Cardiac fibroblast (primary cell): ENCODE measurements at places on chromosomes 1 and 21.

DNA sequence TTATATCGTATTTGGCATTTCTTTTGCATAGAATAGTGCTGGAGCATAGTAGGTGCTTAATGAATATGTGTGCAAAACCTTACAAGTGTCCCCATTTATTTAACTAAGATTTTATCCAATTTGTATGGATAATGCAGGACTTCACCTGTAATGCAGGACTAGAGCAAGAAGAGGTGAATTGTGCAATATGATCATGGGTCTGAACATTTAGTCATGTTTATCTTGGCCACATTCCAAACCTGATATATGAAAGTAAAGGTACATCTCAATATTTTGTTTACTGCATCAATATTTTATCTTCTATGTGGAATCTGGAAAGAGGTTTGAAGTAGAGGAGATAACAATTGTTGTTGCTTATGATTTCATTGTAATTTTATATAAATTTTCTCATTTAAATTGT, 1626.7 kb upstream of the B3GALT2 start:
- DNase-seq = no peak

DNA sequence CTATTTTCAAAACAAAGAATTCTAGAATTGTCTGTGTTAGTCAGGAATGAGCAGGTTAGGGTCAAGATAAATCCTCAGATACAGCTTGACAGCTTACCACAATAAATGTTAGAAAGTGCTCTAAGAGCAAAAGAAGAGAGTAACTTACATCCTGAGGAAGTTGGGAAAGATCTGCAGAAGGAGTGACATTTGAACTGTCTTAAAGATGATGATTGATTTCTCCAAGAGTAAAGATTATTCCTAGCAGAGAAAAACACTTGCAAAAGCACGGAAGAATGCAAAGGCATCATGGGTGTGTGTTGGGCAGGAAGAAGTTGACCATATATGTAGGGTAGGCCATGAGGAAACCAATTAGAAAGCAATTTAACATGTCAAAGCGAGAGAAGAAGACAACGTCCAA, 175.4 kb downstream of the LRRC7 start:
- no peak for DNase-seq

- DNase-seq = peak; percentile 75
Observed at GRCh38 chr1:209652873-209653401, 712 bp upstream of the LAMB3 start.

- DNase-seq = peak; percentile 36
Observed at GRCh38 chr21:45618846-45619485, 24.6 kb upstream of the PCBP3 start.

DNA sequence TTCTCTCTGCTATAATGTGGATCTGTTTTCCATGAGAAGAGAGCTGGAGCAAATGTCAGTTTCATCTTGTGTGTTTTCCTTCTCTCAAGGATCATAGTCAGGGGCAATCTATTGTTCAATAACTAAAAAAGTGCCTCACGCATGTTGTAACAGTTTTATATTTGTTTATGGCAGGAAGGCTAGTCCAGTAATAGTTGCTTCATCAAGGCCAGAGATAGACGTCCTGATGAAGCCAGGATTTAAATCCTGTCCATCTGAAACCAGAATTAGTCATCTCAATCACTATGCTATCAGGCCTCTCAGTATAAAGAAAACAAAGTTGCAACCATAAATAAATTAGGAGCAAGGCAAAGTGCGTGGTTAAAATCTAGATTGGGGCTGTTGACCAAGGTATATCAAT, 30.2 kb upstream of the DUSP10 start:
- DNase-seq = no peak

DNA sequence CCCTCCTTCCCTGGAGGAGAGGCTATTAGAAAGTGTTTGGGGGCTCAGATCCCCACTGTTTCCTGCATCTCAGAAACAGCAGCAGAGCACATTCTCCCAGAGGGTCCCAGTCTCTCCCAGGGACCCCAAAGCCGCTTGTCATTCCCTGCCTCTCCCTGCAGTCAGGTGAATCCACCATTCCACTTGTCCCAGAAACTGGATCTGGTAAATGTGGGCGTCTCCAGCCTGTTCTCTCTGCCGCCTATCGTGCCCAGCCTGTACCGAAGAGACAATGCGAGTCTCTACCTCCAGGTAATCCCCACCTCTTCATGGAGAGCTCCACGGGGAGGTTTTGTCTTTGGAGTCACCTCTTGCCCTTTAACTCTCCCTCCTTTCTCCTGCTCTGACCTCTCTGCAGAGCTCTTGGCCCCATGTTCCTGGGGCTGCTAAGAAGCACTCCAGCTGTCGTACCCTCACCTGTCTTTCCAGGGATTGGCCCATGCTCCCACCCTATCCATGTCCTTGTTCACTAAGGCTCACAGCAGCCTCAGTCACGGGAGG, 26.9 kb downstream of the INAVA start:
- no peak for DNase-seq

GRCh38 chr21:45985471-45986315, 4.1 kb downstream of the COL6A1 start:
- no peak for DNase-seq

- no peak for DNase-seq
Observed at GRCh38 chr1:210377731-210378333, 49.1 kb downstream of the HHAT start.

GRCh38 chr1:201982082-201982622, 296 bp upstream of the RNPEP start:
- no peak for DNase-seq

DNA sequence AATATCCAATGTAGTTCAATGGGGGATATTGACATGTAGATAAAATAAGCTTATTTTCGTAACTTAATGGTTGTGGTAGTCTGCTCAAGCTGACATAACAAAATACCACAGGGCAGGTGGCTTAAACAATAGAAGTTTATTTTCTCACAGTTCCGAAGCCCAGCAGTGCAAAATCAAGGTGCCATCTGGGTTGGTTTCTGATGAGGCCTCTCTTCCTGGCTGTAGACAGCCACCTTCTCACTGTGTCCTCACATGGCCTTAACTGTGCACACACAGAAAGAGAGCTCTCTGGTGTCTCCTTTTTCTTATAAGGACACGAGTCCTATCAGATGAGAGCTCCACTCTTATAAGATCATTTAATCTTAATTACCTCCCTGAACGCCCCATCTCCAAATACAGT, 64.8 kb upstream of the IPO9 start:
- DNase-seq = no peak

DNA sequence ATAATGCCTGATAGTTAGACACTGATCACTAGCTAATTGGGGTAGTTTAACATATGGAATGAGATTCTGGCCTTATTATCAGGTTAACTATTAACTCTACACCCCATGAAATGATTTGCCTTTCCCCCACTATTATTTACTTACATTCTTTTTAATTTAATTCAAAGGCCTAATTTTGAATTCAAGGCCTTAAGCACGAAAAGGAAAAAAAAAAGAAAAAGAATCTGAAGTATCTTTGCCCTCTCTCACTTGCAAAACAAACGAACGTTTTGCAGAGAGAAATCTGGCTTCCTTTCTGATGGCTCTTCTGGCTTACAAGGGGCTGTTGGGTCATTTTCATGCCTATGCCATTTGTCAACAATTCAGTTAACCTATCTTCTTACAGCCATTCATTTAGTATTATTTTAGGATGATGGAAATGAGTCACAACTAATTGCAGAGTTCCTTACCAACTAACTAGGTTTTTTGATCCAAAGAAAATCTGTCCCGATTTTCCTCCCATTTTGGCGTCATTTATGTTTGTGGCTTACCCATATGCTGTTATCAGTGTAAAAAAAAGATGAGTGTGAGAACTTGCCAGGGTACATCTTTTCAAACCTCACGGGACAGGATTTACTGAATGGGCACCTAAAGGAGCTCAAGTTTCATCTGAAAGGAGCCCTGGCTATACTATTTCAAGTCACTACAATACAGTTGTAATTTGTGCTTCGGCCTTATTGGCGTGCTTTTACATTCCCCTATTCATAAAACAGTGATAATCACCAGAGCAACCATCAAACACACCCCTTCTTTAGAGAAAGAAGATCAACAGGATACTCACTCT, 1.9 kb upstream of the ERRFI1 start:
- DNase-seq = peak; percentile 91

- DNase-seq = no peak
Observed at GRCh38 chr21:23607782-23608431, 1999.4 kb downstream of the MRPL39 start.

DNA sequence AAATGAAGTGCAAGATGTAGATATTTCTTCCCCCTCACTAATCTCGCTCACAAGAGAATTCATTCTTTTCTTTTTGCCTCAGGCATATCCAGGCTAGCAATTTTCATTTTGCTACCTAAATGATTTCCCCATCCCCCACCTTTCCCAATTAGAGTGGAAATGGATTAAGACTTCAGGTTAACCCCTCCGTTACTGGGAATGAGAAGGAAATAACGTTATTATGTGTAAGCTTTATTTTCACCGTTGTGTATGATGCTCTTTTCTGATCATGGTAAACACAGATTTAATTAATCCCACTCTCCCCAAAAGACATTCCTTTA, 143.9 kb downstream of the RUNX1 start:
- DNase-seq = no peak

DNA sequence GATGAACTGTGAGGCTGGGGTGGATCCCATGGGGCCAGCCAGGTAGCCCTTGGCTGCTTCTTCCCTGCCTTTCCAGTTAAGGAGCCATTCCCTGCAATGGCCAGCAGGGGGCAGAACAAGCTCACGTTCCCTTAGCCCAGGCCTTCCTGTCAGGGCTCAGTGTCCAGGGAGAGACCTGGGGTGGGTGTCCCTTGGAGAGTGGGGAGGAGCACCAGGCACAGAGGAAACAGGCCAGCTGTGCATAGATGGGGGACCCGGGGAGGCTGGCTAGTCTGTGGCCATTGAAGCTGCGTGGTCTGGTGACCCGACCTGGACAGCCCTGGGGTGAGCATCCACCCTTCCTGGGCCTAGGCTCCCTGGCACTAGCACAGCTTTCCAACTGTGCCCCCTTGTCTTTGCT, 13.2 kb upstream of the EPS8L3 start:
- peak; percentile 88 for DNase-seq

GRCh38 chr21:41767606-41768436, 969 bp upstream of the RIPK4 start:
- DNase-seq = peak; percentile 21

- no peak for DNase-seq
Observed at GRCh38 chr21:45384656-45385548, 20.1 kb upstream of the COL18A1 start.

GRCh38 chr1:206842854-206843253, 22.6 kb upstream of the IL20 start:
- DNase-seq = peak; percentile 18

DNA sequence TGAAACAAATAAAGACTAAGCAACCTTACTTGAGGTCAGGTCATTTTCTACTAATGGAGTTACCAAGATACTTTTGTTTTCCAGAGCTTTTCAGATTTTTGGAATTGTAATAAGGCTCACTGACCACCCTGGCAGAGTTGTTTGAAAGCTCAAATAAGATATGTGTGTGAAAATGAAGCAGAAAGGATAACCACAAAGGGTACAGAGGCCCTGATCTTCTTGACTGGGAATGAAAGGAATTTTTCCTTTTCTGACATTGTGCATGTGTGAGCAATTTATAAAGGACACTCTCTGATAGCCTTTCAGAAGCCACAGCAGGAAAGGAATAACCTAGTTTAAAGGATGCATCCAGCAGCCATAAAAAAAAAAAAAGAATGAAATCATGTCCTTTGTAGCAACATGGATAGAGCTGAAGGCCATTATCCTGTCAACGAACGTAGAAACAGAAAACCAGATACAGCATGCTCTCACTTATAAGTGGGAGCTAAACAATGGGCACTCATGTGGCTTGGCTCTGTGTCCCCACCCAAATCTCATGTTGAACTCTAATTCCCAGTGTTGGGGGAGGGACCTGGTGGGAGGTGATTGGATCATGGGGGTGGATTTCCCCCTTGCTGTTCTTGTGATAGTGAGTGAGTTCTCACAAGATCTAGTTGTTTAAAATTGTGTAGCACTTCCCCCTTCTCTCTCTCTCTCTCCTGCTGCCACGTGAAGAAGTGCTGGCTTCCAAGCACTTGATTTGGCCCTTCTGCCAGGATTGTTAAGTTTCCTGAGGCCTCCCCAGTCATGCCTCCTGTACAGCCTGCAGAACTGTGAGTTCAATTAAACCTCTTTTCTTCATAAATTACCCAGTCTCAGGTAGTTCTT, 3.1 kb upstream of the SRP9 start:
- DNase-seq = no peak

GRCh38 chr1:41653574-41653973, 169.1 kb upstream of the EDN2 start:
- DNase-seq = no peak
